ENCODE measurements at places on chromosomes 16 and 17. TPM values are rescaled to one million over a fixed set of nuclear protein-coding genes. Genes with fewer than 3 reads are reported as not detected.

Gene KCTD19
- not detected for total RNA-seq

Gene GPRC5B
- total RNA-seq, result 41.0 TPM

Gene CLDN7
- 1.2 TPM for total RNA-seq

Gene RNF222
- total RNA-seq, result not detected

Gene ABAT
- 0.36 TPM for total RNA-seq

Data from A172 (cell line).